ENCODE measurements at places on chromosomes 5 and 9. TPM values are rescaled to one million over a fixed set of nuclear protein-coding genes. Genes with fewer than 3 reads are reported as not detected.

PDE8B gene
- 0.89 TPM for total RNA-seq

IL3 gene
- not detected for total RNA-seq

SPINK6 gene
- total RNA-seq = not detected

STK32A gene
- 0.64 TPM for total RNA-seq

ACER2 gene
- total RNA-seq = 9.0 TPM

HTR4 gene
- 19.0 TPM for total RNA-seq

C1QTNF2 gene
- 0.73 TPM for total RNA-seq

ECSCR gene
- total RNA-seq = 4.5 TPM

ALDH7A1 gene
- total RNA-seq = 50.5 TPM

FOXD4L3 gene
- not detected for total RNA-seq

CDH12 gene
- not detected for total RNA-seq

TMEM174 gene
- total RNA-seq = not detected

ASTN2 gene
- total RNA-seq = 4.9 TPM

ESM1 gene
- not detected for total RNA-seq

TSTD2 gene
- total RNA-seq = 12.6 TPM
